NCI-H1436 treated with DMSO at 0.1 percent for 48 hours (cell line): ENCODE measurements at places on chromosomes 16 and 17.

DNA sequence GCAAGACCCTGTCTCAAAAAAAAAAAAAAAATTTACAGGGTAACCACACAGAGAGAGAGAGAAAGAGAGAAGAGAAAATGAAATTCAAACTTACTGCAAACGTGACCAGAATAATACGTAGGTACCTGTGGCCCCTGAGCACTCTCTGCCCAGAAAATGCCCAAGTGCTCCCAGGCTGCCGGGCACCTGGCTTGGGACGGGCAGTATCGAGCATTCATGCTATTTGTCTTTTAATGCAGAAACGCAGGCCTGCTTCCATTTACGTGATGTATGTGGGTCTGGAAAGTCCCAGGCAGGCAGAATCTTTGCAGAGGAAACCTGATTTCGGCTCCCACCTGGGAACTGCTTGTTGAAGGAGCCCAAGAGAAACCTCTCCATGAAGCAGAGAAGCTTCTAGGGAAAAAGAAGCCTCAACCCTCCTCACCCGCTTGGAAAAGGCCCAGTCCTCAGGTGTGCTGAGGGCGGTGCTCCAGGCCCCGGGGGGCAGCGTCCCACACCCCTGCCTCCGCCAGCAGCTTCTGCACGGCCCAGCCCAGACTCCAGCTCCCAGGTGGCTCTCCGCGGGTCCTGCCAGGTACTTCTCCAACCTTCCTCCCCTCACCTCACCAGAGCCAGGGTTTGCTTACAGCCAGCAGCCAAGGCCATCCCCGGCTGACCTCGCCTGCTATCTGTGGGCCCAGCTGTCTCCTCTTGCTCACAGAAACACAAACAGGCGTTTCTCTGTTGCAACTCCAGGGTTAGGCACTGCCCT lies 14.0 kb downstream of the RPH3AL start:
- no peak for DNase-seq

GRCh38 chr17:81821603-81822311 lies 11.3 kb downstream of the MCRIP1 start:
- peak; percentile 78 for DNase-seq

DNA sequence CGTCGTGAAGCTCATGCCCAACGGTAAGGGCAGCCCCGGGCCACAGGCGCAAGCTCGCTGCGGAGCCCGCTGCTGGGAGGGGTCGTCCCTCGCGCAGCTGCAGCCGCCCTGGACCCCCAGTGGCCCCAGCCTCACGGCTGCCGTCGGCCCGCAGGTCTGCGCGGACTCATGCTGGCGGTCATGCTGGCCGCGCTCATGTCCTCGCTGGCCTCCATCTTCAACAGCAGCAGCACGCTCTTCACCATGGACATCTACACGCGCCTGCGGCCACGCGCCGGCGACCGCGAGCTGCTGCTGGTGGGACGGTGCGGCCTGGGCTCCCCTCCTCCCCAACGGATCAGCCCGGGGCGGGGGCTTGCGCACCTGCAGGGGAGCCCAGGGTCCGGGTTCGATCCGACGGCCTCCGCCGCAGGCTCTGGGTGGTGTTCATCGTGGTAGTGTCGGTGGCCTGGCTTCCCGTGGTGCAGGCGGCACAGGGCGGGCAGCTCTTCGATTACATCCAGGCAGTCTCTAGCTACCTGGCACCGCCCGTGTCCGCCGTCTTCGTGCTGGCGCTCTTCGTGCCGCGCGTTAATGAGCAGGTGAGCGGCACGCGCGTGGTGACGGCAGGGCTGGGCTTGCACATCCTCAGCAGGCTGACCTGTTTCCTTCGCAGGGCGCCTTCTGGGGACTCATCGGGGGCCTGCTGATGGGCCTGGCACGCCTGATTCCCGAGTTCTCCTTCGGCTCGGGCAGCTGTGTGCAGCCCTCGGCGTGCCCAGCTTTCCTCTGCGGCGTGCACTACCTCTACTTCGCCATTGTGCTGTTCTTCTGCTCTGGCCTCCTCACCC lies 5.8 kb downstream of the SLC5A2 start:
- DNase-seq = no peak

- DNase-seq = no peak
These were observed 1.7 kb upstream of the DPH1 start for GRCh38 chr17:2028234-2028614.

- no peak for DNase-seq
These were observed 33.4 kb downstream of the CDH13 start for GRCh38 chr16:82660075-82660645.

DNA sequence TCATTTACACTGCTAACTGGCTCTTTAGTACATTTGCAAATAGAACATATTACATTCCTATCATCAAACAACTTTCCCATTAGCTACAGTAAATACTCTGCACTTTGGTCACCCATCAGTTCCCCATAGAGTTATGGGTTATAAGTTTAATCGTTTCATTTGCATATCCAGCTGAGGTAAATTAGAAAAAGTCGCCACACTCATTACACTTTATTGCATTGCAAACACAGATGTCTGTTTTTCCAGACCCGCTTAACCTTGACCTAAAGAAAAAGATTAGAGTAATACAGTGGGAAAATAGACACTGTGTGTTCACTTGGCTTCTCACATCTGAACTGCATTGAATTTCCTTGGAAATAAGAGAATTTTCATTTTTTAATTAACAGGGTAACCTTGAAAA lies 213.1 kb upstream of the PSMD7 start:
- no peak for DNase-seq

- DNase-seq = no peak
These were observed 140.6 kb downstream of the PARN start for GRCh38 chr16:14489460-14489859.

GRCh38 chr17:73643001-73643851 lies 1.0 kb downstream of the SDK2 start:
- DNase-seq = no peak

DNA sequence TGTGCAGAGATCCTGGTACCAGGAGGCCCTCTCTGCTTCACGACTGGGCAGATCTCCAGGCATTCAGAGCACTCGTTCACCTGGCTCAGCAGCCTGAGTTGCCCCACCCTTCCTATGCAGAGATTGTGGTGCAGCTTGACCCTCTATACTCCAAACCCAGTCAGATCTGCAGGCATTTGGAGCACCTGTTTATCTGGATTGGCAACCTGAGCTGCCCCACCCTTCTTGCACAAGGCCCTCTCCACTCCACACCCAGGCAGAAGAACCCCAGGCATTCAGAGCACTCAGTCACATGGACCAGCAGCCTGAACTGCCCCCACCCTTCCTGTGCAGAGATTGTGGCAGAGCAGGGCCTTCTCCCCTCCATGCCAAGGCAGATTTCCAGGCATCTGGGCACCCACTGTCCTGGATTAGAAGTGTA lies 88.4 kb upstream of the CDH5 start:
- DNase-seq = no peak

GRCh38 chr17:41048441-41048840 lies 1.3 kb upstream of the KRTAP2-1 start:
- DNase-seq = no peak

DNA sequence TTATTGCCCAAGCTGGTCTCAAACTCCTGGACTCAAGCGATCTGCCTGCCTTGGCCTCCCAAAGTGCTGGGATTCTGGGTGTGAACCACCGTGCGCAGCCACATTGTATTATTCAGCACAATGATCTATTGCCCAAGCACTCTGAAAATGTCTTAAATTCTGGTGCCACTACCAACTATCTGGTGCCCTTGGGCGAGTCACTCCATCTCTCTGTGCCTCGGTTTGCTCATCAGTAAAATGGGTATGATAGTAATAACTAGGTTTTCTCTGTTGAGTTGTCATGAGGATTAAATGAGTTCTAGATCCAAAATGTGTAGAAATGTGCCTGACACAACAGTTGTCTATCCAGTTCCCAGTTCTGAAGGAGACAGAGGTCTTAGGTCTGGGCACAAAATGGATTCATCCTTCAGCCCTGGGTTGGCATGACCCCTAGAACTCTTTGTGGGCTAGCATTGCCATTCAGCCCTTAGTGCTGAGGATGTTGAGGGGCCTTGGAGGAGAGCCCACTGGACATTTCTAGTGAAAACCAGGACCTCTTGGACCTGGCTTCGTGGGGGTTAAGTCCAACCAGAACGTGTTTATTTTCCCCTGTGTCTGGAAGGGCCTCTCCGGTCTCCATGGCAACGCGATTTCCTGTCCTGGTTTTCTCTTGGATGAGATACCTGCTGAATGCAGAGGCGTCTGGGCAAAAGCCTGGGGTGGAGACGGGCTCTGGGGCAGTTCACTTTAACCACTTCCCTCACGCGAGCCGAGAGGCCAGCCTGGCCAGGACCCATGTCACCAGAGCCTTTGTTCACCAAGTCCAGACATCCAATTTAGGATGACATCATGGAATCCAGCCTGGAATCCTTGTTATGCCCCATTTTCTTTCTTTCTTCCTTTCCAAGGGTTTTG lies 43.7 kb upstream of the TNRC6A start:
- DNase-seq = no peak

DNA sequence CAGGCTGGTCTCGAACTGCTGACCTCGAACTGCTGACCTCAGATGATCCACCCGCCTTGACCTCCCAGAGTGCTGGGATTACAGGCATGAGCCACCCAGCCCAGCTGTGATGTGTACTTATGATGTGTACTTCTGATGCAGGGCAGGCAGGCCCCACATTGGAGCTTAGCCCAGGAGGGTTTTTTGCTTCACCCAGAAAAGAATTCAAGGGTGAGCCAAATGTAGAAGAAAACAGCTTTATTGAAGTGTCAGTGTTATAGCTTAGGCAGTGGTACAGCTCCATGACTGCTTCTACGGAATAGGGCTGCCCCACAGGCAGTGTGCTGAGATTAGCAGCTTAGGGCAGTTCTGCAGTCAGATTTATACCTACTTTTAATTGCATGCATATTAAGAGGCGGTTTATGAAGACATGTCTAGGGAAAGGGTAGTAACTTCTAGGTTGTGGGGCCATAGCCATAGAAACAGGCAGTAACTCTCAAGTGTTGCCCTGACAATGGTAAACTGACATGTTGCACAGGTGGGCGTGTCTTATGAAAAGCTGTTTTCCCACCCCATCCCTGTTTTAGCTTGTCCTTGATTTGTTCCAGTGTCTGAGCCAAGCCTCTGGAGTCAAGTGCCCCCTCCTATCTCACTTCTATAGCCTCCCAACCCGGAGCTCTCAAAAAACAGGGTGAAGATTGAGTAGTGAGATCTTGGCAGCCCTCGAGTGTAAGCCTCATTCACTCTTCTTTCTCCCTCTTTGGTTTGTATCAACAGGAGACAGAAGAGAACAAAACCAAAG lies 24.1 kb upstream of the POLR3E start:
- no peak for DNase-seq

DNA sequence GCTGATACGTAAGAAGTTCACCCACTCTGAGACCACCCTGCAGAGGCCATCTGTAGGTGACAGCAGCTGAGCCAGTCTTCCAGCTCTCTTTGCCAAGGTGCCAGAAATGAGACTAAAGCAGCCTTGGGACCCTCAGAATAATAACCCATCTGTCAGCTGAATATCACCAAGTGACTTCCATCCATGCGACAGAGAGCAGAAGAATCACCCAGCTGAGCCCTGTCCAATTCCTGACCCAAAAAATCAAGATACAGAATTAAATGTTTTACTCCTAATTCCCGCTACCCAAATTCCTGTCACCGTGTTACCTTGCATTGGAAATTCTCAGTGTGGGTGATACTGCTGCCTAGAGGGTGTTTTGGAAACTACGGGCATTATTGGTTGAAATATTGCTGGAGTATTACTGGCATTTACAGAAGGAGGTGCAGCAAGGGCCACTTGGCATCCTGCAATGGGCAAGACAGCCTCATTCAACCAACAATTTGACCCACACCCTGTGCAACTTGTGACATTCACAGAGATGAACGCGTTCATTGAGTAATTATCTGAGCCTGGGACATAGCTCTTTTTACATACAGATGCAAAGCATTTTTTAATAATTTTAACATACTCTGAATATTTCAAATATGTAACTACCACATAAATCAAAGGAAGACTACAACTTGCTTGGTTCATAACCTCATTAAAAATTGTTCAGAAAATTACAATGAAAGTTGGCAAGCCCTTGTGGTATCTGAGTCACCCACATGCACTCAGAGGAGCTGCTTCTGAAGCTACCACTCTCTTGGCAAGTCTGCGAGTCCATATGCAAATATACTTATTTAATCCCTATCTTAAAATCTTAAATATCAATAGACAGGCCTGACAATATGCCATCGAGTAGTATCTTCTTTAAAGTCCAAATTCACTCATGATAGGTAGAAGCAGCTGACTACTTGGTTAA lies 126.6 kb downstream of the C16orf95 start:
- DNase-seq = no peak

DNA sequence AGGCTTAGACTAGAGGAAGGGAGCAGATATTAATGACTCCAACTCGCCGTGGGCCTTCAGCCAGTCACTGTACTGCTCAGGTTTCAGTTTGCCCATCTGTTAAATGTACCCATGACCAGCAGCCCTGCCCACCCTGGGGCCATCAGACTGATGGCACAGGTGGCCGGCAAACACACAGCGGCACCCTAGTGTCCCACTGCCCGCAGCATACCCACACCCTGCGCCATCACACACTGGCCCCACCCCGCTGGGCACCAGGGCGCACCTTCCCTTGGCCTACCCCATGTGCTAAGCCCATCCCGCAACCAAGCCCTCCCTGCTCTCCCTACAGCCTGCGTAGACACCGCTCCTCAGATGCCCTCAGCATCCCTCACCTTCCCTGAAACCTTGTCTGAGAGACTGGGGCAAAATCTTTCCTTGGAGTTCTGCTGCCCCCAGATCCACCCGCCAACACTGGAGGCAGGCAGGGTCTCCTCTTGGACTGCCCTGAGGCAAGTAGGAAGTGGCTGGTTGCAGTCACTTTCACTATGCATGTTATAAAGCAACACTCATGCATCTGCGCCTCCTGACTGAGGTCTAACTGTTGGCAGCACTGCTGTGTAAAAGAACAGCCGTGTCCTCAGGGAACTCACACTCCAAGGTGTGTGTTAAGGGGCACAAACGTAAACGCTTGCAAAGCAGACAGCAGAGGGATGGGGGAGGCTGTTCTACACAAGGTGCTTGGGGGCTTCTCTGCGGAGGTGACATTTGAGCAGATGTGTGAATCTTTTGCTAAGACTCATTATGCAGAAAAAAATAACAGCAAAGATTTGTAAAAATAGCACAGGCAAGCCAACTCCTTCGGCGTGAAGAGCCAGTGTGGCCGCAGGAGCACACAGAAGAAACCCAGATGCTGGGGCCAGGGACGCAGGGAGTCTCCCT lies 6.7 kb upstream of the BCAR1 start:
- no peak for DNase-seq

DNA sequence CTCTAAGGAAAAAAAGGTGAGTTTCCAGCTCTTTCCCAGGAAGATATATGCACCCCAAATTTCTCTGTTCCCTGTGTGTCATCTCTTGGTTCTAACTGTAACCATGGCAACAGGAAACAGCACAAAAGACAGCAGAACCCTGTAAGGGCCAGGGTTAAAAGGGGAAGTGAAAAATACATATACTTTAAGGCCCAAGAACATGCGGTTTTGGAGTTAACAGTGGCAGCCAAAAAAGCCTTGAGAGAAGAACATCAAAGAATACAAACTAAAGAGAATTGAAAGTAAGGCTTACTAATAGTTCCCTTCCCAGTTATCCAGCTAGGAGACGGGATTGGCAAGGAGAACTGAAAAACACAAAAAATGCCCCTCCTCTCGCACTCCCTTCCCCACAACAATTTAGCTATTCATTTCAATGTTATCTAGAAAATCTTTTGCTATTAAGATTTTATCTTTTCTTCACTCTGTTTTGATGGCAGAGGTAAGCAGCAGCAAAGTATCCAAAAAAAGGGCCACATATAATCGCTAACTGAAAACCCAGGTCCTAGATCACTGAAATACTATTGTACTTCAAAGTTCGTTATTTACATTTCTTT lies 1.5 kb downstream of the SPOP start:
- no peak for DNase-seq

- DNase-seq = no peak
These were observed 13.0 kb upstream of the TMEM92 start for GRCh38 chr17:50261051-50261915.

GRCh38 chr16:82848013-82848412 lies 221.2 kb downstream of the CDH13 start:
- DNase-seq = no peak
